NCI-H1048 (cell line): ENCODE measurements at places on chromosomes 11 and 22.
A peak's percentile ranks its signal among the peaks of the same experiment; 100 is the strongest.

GRCh38 chr11:126497581-126498122 lies 142.2 kb downstream of the ST3GAL4 start:
- no peak for DNase-seq

DNA sequence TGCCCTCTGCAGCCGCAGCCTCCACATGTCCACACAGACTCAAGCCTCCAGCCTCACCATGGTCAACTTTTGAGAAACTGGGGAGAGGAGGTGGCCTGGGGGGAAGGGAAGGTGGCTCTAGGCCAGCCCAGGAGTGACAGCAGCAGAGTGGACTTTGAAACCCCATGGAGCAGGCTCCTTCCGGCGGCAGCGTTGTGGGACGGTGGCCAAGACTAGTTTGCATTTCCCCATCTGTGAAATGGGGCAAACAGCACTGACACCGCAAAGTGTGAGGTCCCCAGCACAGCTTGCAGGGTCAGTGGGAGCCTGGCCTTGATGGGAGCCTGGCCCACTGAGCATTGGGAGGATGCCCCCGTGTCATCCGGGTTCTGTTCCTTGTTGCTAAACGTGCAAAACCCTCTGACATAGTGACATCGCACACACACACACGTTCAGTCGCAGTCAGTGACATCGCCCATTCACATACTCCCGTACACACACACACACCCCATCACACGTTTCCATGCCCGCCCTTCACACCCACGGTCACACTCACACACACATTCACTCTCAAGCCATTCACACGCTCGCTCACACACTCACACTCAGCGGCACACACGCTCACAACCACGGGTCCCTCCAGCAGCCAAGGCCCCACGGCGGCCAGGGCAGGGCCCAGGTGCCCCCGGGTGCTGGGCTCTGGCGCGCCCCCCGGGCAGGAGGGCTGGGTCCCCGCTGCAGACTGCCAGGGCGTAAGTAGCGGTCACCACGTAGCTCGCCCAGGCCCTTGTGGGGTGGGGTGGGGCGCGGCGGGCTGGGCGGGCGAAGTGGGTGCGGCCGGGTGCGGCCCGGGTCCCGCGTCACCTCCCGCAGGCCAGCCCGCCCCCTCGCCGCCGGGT lies 585 bp downstream of the CYB5R3 start:
- no peak for DNase-seq

- DNase-seq, result no peak
Measured at GRCh38 chr22:25081409-25081824, 118.2 kb upstream of the CRYBB3 start.

- no peak for DNase-seq
Measured at GRCh38 chr11:108525161-108525560, 27.0 kb upstream of the POGLUT3 start.

DNA sequence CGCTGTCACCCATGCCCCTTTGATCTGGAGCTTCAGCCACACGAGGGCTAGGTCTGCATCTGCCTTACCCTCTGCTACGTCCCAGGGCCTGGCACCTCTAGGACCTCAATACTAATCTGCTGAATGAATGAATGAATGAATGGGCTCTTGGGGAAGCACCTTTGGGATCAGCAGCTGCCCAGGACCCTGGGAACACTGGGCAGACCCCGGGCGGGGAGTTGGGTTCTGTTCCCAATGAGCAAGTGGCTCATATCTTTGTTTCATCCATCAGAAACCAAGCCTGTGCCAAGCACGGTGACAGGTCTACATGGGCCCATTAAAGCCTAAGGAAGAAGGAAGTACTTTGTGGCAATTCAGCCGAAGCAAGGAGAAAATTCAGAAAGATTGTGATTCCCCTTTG lies 41.5 kb upstream of the SHISAL1 start:
- no peak for DNase-seq

DNA sequence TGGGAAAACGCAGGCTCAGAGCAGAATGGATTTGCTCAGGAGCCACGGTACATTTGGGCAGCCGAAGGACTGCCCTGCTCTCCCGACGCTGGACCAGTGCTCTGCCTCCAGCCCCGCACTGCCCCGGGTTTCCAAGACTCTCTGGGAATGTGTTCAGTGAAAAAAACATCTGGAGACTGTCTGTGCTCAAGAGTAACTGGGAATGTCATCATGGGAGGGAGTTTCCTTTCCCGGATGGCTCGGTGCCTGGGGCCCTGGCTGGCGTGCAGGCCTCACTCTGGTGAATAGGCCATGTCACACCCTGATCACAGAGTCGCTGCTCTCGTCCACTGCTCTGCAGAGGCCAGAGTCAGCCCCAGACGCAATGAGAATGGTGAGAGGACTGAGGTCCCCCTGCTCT lies 9.8 kb upstream of the APOL6 start:
- DNase-seq, result no peak

DNA sequence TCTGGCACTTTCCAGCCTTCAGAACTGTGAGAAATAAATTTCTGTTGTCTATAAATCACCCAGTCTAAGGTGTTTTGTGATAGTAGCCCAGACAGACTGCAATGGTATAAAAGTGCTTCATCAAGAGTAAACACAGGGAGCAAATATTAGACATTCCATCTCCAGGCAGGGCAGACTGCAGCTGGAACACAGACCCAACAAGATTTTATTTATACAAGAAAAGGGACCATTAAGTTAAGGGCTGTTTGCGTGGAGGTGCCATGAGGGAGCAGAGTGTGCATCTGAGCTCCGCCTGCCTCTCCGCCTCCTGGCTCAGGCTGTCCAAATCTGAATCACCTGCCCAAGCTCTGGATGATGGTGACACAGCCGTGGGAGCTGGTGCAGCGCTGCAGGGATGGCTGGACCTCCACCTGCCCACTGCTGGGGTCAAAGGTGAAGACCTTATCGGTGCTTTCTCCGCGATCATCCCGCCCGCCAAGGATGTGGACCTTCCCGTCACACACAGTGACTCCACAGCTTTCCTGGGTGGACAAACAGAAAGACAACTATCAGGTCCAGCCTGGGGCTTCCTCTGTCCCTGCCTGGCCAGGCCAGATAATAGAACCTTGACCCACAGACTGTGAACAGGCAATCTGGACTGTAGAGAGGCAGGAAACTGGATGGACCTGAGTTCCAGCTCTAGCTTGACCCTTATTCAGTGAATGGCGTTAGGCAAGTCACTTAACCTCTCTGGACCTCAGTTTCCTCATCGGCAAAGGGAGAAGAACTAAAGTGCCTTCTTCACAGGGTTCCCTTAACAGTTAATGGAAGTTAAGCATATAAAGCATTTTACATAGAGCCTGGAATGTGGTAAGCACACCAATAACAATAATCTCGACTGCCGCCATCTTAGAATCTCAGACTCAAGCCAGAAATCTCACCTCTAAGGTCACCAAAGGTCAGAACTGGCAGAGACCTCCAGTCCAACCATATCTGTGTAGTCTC lies 10.5 kb downstream of the KLHL35 start:
- DNase-seq, result no peak

DNA sequence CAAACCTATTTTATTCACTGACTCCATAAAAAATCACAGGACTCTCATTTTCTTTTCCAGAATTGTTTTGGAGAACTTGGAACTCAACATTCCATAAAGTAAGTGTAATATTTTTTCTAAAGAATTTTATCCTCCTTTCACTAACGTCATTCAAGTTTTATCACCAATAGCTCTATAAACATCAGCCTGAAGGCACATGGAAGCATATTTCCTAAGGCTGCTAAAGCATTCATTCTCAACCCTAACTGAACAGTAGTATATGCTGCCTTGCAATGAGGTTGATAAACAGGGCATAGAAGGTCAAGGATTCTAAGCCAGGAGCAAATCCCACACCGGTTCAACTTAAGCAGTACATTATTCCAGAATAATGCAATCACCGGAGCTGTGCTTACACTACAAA lies 273.9 kb downstream of the RAB38 start:
- DNase-seq, result no peak

DNA sequence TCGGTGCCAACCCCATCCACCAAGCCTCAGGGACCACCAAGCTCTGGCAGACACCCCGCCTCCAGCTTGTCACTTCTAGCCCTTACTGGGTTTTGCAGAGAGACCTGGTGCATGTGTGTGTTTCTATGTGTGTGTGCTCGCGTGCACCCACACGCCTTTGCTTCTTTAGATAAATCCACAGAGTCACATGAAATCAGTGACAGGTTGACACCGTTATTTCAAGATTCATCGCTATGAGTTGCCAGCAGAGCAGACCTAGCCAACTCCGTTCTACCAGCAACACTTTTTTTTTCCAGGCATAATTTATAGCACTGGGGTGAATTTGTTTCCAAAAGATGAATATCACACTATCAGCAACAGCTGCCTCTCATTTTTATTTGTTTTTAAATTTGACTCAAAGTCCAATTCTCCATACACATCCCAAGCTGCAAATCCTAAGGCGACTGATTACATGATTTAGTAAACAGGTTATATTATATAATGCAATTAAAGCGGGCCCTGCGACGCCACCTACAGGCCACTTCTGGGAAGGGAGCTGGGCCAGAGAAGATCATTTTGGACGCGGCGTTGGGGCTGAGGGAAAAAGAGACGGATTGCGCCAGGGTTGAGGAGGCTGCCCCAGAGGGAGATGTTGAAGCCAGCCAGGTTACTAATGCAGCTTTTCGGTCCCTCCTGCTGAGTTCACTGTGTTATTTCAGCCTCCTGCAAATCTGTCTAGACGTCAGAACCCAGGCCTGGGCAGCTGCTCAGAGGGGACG lies 150.5 kb downstream of the FEZ1 start:
- peak; percentile 38 for DNase-seq
